ENCODE measurements at places on chromosomes 4 and X. TPM values are rescaled to one million over a fixed set of nuclear protein-coding genes. Genes with fewer than 3 reads are reported as not detected.

DNA sequence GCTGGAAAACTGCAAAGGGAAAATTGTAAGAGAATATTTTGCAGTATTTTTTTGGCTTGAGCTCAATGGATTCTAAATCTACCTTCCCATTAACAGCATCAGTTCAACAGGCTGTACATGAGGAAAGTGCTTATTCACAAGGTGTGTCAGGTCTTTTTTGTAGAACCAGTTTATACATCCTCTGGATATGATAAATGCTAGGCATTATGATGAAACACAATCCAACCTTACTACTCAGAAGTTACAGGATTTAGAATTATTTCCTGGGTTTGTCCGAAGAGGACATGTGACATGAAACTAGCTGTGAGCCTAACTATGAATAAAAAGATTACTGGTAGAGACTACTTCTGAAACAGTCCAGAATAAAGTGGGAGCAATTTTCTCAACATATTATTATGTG is 49.5 kb downstream of the ATXN3L start:
- no peak for DNase-seq

GRCh38 chrX:109312757-109313156 is 169.1 kb downstream of the GUCY2F start:
- DNase-seq: no peak

DNA sequence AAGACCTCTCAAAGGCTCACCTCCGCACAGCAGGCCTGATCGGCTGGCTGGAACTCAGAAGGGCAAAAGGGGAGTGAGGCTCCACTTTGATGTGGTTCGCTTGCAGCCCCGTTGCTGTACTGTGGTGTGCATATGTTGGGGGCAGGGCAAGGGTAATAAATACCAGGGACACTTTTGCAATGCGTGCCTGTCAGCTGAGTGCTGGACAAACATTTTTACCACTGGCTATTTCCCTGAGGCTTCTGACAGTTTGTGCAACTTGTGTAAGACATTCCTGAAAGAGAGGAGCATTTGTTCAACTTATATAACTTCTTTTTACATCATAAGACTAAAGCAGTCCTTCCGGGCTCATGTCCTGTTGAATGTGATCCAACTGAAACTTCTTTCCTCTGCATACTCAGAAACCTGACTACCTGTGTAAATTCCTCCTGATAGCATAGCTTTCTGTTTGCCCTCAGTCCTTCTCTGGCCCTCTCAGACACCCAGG is 82.3 kb downstream of the SPRY1 start:
- peak; percentile 47 for DNase-seq

GRCh38 chrX:48591255-48591791 is 6.0 kb upstream of the WDR13 start:
- peak; percentile 36 for DNase-seq

DNA sequence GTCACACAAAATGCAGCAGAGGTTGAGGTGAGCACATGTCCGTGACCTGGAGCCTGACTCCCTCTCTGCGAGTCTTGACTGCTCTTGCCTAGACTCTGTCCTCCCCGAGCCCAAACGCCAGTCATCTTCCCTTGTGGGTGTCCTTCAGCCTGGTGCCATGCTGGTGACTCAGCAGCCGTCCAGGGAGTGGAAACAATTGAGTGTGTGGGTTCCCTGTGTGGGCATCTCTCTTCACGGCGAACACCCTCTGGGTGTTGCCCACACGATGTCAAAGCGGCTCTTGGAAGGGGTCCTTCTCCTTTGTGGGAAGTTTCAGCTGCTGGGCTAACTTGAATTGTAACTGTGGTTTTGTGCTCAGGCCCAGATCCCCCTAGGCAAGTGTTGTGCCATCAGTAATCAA is 17.5 kb upstream of the MSANTD1 start:
- no peak for DNase-seq

GRCh38 chrX:68090266-68090665 is 343.0 kb downstream of the OPHN1 start:
- no peak for DNase-seq

Gene SCML1
- polyA plus RNA-seq: 17.4 TPM

DNA sequence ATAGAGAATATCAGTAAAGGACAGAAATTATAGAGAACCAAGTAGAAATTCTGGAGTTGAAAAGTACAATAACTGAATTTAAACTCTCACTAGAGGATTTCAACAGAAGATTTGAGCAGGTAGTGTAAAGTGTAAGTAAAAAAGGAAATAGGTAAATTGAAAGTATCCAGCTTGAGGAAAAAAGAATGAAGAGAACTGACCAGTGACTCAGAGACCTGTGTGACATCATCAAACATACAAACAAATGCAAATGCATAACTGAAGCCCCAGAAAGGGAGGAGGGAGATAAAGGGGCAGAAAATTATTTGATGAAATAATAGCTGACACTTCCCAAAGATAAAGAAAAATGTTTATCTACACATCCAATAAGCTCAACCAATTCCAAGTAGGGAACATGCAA is 8.3 kb upstream of the SPON2 start:
- no peak for DNase-seq

DNA sequence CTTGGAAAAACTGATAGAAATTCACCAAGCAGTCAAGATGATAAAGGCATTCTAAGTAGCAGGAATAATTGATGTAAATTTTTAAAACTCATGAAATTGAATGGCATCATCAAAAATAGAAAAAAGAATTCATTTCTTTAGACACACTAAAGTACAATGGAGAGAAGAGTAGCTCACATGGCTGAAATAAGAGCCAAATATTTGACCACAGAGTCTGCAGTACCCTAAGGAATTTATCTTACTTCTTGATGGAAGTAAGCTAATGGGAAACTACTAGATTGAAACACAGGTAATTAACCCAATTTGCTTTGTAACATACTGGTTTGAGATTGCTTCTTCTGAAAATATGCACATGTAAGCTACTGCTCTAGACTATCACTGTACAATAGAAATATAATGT is 70.8 kb upstream of the GPM6A start:
- no peak for DNase-seq

- DNase-seq: no peak
These were observed 166.0 kb downstream of the ATG4A start for GRCh38 chrX:108257556-108257955.

- DNase-seq: peak; percentile 88
These were observed 159.6 kb upstream of the ANK2 start for GRCh38 chr4:112889619-112890527.

Gene ASB5
- polyA plus RNA-seq: 49.9 TPM

- no peak for DNase-seq
These were observed 76.9 kb downstream of the WFS1 start for GRCh38 chr4:6346373-6347110.

- DNase-seq: peak; percentile 21
These were observed 116.7 kb upstream of the TMEM164 start for GRCh38 chrX:109886122-109886761.

Gene CT45A2
- polyA plus RNA-seq: not detected
